ENCODE measurements at places on chromosomes 5 and 9.

DNA sequence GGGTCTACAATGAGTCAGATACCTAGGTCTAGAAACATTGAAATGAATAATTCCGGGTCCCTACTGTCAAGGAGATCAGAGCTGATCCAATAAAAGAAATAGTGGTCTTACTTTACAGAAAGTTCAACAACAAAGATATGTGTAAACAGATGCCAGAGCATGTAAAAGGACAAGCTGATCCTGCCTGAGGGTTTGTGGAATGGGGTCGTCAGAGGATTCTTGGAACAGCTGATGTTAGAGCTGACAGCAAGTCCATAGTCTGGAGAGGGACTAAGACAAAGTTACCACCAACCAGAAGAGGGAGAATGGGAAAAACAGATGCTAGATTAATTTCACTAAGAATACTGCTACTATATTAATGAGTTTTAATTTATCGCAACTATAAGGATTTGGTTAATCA lies 71.5 kb downstream of the FREM1 start:
- DNase-seq = no peak

GRCh38 chr5:87113861-87114260 lies 153.8 kb upstream of the RASA1 start:
- DNase-seq = peak; percentile 29

- no peak for DNase-seq
These were observed 56.2 kb upstream of the TRAF1 start for GRCh38 chr9:120982836-120983235.

GRCh38 chr5:108681079-108681921 lies 66.4 kb upstream of the FER start:
- peak; percentile 65 for DNase-seq

- DNase-seq = no peak
These were observed 832 bp downstream of the EIF4EBP3 start for GRCh38 chr5:140548300-140548688.

GRCh38 chr9:8845376-8845775 lies 1045.8 kb upstream of the DMAC1 start:
- no peak for DNase-seq

DNA sequence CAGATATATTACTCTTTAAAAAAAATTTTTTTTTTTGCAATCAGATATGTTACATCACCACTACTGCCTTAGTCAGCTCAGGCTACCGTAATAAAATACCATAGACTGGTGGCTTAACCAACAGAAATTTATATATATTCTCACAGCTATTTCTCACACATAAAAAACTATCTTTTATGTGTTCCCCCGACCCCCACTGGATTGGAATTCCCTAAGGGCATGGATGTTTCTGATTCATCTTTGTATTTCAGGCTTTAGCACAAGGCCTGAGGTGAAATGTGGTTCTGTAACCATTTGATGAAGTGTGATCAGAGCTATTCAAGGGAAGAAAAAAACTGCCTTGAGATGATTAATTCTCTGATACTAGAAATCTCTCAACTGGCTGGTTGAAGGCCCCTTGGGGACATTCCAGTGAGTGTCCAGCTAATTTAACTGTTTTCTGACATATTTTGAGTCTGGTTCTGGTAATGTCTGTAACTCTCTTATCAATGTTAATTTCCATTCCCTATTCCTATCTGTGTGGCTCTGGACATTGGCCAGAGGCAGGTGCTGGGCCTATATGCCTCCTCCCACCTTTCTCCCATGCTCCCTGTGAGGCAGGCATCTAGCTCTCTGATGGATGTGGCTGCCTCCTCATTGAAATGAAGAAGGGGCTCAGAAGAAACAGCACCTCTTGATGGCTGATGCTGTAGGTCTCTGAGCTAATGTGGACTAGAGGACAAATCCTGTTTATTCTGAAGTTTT lies 2.5 kb downstream of the CD14 start:
- DNase-seq = no peak

DNA sequence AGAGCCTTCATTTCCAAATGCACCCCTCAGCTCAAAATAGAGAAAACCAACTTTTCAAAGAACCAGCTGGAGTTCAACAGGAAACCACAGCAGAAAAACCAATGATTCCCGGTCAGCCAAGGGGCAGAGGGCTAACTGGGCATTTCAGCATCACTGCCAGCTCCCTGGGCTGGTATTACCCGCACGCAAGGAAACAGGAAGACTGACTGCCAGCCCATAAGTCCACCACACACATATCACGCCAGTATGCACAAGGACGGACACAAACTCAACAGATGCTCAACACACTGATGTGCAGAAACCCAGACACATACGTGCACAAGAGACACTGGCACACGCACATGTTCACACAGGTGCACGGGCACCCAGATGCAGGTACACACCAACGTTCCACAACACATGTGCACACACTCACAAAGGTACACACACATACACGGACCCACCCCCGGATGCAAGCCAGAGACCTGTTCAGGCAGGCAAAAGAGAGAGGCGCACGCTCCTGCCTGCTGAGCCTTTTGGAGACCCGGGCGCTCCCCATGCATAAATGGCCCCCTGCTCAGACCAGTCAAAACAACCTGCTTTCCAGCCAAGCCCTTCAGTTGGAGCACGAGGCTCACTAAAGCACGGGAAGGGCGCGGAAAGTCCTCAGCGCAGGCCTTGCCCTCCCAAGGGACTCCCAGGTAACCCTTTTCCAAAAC lies 2.1 kb downstream of the ADAMTS2 start:
- no peak for DNase-seq

- DNase-seq = no peak
These were observed 441.7 kb downstream of the PRELID2 start for GRCh38 chr5:145393426-145393825.

- DNase-seq = peak; percentile 31
These were observed 77.5 kb upstream of the IFNE start for GRCh38 chr9:21559402-21560280.

DNA sequence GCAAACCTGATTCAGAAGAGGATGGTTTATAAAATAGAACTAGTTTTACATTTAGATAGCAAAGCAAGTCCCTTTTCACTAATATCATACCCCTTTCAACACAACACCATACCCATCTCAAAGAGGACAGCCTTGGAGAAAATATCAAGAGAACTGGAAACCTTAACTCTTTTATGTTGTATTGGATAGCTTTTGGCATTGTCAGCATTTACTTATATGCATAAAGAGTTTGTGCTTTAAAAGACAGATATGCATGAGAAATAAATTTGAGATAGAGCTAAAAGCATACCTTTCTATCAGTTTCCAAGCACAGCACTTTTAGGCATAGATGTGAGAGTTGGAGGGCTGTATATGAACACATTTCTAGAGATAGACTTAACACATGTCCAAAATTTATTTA lies 799.3 kb upstream of the ACO1 start:
- DNase-seq = no peak

DNA sequence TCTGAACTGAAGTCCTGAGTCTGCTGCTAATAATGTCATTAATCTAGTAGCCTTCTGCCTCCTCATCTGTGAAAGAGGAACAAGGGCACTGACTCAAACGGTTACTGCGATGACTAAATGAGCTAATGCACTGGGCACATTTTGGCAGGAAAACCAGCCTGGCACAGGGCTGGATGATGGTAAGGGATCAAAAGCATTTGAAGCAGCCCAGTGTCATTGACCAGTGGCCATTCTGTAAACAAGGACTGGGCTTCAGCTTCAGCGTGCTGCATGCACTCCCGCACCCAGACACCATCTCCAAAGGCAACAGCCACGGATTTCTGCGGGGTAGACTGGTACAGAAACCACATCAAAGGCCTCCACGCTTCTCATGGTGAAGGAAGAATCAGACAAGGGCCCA lies 8.0 kb downstream of the GCNT4 start:
- no peak for DNase-seq

- no peak for DNase-seq
These were observed 96.3 kb downstream of the ARSB start for GRCh38 chr5:78888580-78889368.

DNA sequence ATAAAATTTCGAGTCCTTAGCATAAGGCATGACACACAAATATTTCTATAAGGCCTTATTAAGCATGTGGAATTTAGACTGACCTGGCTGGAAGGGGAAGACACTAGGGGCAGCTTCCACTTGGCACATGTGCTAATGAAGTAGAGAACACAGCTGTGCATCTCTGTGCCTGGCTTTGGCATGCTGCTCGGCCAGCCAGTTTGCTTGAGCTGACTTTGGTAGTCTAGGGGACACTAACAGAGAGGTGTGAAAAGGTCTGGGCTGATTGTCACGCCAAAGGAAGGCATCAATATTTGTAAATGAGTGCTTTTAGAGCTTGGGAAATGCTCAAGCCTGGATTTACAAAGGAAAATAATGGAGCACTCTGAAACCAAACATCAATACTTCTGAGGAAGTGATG lies 723.7 kb downstream of the PRELID2 start:
- no peak for DNase-seq

DNA sequence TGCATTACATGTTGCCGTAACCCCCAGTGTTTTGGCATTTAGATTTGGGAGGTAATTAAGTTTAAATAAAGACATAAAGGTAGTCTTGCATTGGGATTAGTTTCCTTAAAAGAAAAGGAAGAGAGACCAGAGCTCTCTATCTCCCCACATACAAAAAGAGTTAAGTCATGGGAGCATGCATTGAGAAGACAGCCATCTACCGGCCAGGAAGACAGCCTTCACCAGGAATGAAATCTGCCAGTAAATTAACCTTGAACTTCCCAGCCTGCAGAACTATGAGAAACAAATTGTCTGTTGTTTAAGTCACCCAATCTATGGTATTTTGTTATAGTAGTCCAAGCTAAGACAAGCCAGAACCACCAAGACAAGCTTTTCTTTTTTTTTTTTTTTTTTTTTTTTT lies 567.0 kb upstream of the CDH18 start:
- DNase-seq = no peak

DNA sequence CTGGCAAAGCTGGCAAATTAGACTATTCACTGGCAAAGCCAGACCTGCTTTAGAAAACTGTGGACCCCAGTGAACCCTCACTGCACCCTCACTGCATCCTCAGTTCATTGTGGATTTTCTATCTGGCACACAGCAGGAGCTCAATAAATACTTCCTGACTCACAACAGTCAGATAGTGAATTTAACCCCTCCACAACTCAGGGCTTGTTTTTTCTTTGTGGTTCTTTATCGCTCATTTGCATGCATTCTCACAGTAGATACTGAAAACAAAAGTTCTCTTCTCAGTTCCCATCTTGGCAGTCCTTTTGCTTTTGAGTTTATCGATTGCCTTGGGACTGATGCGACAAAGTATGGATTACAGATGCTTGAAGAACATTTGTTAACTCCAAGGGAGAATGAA lies 99.8 kb downstream of the ACTL7B start:
- DNase-seq = no peak

DNA sequence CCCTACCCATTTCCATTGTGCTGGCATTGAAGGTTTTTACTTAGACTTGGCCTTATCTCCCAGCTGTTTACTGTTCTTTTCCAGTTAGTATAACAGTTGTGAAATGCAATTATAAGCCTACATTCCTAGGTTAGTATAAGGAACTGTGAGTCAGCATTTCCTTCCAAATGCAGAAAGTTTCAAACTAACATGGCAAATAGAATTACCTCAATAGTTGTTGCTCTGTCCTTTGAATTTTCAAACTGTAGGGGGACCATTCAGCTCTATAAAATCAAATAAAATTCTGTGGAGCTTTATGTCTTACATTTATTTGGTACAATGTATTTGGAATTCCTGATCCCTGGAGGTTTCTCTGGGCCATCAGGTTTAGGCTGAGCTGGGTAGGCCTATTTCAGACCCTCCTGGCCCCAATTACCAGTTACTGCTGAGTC lies 47.2 kb downstream of the ARHGEF28 start:
- DNase-seq = peak; percentile 40

DNA sequence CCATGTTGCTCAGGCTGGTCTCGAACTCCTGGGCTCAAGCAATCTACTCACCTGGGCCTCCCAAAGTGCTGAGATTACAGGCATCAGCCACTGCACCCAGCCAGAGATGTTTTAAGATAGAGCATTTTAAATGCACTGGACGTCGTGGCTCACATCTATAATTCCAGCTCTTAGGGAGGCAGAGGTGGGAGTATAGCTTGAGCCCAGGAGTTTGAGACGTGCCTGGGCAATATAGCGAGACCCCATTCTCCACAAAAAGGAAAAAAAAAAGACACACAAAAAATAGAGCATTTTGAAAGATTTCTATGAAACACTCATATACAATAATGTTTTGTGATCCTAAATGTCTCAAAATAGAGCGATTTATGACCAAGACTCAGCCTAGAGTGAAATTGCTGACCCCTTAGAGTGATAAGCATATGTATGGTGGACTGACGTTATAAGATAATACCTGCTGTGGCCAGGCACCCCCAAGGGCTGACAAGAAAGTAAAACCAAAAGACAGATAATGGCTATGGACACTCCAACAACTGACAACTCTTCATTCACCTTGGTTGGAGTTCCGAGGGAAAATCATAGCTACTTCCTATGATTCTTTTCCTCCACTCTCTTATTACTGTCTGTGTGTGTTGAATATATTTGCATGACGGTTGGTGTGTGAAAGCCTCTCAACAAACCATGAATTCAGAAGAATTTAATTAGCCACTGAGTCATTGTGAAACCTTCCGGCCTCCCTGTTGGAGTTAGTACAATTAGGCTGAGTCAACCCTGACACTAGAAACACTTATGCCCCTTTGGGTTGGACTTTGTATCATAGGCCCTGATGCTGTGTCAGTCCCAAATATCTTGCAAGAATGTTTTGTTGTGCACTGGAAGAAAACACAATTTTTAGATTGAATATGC lies 526.5 kb upstream of the NUDT12 start:
- DNase-seq = no peak

DNA sequence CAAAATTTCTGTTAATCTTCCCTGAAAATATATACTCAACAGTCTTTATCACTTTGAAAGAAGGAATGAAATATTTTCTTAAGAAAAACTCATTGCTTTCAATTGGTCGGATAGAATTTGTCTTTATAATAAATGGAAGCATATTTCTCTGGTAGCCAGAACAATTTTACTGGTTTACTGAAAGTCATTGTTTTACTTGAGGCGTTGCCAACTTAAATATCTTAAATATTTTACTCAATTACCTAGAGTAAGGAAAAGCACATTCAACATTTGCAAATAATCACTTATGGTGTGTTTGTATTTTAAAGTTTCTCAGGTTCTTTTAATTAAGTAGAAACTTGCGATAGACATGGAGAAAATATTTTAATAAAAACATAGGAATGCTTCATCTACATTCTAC lies 1181.7 kb downstream of the EFNA5 start:
- DNase-seq = no peak

DNA sequence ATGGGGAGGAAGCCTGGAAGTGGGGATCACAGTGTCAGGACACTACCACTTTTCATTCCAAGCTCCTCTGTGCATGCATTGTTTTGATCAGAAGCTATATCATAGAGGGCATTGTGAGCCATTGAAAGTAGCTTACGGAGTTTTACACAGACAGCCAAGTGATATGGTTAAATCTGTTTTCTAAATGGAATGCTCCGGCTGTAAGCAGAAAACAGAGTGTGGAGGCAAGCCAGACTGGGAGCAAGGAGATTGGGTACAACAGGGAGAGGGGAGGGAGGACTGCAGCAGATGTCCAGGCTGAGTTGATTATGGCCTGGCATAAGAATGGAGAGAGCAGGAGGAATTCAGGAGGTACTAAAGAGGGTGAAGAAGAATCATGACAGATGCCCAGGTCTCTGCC lies 15.5 kb upstream of the SOWAHA start:
- DNase-seq = no peak
